Activated CD4-positive, alpha-beta T cell treated with anti-CD3 and anti-CD28 coated beads for 1 hour (primary cell): ENCODE measurements at places on chromosomes 1 and 21.

- no peak for DNase-seq
Measured at GRCh38 chr1:18776777-18777176, 82.7 kb downstream of the TAS1R2 start.

DNA sequence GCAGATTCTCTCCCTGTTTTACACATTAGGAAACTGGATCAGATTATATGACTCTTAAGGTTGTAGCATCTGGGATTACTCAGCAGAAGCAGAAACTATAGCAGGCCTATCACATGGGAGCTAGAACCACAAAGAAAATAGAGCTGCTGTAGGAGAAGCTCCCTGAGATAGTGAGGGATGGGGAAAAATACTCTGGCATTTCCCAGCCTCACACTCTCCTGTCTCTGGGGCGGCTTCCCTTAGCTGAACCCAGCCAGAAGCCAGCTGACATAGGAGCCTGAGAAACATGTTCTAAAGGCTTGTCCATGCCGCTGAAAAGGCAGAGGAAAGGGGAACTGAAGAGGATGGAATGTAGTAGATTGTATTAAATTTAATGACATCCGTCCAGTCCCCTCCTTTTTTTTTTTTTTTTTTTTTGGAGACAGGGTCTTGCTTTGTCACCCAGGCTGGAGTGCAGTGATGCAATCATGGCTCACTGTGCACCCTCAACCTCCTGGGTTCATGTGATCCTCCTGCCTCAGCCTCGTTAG, 76.8 kb upstream of the DNAJC6 start:
- DNase-seq = no peak

DNA sequence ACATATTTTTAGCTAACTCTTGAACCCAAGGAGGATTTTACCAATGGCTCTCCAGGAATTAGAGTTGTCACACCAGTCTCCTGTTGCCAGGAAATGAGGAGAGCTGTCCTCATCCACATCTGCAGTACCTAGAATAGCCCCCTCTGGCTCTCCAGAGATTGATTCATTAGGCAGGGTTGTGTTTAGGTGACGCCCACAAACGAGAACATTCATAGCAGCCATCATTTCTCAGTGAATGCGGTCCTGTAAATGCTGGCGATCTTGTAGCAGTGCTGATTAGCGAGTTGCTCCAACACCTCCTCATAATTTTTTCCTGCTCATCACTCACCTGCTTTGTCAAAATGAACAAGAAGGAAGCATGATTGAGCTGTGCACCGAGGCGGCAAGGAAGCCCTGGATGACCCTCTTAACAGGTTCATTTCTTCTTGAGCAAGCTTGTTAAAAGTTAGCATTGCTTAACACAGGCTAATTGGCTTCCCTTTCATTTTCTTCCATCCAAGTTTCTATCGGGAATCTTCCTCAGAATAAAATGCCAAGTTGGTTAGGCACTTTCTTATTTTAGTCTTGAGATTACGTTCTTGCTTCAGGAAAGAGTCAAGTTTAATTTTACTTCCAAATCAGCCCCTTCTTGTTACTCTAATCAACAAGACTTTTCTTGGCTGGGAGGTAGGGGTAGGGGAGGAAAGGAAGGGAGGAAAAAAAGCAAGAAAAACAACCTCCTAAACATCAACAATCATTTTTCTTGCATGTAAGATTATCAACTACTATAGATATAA, 16.5 kb upstream of the KLHDC8A start:
- DNase-seq = no peak

DNA sequence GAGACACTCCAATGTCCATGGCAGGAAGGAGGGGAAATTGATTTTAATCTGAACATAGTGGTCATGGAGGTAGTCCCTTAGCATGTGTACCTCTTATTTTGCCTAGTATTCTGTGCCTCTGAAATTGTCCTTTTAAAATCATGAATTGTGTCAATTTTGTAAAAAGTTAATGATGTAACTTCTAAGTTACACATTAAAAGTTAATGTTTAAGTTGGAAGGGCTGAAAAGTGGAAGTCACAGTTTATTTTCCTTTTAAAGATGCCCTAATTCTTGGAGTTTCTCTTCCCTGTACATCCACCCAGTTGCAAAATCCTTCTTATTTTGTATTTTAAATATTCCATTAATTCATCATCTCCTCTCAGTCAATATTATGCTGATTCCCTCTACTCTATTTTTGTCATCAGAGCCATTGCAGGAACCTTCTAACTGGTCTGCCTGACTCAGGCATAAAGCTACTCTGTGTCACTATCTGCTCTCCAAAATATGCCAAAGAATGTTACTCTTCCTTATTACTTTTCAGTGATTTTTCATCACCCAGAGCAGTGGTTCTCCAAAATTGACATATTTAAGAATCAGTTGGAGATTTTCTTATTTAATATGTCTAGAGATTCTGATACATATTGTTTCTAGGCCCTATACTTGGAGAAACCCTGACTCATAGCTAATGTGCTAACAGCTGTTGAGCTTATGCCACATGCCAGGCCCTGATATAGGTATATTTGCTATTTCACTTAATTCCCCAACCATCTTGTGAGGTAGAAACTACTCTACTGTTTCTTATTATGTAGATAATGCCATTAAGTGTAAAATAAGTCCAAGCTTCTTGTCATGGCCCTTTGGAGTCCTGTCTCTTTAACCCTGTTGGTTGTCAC, 5.1 kb downstream of the HOOK1 start:
- DNase-seq = no peak

DNA sequence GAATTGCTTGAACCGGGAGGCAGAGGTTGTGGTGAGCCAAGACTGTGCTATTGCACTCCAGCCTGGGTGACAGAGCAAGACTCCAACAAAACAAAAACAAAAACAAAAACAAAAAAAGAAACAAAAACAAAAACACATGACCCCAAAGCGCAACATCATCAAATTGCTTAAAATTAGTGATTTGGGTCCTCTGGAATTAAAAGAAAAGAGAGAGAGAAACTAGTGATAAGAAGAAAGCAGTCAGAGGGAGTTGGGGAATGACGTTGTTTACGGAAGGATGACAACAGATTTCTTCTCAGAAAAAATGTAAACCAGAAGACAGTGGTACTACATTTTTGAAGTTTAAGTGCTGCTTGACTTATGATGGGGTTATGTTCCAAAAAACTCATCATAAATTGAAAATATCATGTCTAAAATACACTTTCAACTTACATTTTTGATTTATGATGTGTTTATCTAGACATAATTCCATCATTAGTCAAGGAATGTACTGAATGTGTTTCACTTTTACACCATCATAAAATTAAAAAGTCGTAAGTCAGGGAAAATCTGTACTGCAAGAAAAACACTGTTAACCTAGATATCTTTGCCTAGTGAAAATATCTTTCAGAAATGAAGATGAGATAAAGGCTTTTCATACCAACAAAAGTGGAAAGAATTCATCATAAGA, 88.0 kb downstream of the MT1HL1 start:
- no peak for DNase-seq

DNA sequence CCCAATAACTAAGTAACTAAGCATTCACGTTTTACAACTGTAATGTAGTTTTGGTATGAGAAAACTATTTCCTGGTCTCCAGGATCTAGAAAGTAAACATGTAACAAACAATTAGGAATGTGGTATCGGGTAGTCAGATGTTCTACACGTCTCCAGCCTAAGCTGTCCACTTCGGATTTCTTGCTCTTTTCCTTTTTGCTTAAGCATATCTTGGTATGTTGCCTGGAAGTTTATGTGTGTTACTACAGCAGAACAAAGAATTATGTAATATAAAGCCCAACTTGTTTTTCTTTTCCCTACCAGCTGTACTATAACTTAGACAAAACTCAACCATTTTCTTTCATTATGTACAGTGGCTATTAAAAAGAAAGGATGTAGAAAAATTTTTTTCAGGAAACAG, 20.4 kb upstream of the WARS2 start:
- DNase-seq = no peak

GRCh38 chr1:115479055-115479482, 141.0 kb upstream of the NGF start:
- DNase-seq = no peak

DNA sequence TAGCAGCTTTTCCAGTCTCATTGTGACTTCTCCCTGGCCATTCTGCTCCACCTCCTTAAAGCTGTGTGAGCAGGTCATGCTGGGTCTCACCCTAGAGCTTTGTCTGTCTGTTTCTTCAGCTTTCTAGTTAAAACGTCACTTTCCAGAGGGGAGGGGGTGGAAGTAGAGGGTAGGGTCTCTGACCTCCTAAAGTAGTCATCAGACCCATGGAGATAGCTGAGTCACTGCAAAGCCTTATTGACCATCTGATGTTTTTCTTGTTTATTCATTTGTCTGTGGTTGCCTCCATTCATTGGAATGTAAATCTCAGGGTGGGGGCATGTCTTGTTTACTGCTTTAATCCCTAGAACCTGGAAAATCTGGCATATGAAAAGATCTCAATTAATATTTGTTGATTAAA, 52.7 kb downstream of the ELF3 start:
- no peak for DNase-seq

DNA sequence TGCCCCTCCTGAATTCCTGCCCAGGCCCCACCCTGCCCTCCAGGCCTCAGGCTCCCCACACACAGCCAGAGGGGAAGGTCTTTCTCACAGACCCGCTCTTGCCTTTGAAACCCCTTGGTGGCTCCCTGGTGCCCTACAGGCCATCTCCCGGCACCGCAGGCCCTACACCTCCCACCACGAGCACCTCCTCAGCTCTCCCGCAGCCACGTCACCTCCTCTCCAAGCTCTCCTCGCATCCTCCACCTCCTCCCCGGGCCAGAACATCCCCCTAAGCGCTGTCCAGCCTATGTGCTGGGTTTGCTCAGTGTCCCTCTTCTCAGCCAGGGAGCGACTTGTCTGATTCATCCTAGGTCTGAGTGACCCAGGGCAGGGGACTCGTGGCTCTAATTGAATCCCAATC, 66.4 kb downstream of the DMRTB1 start:
- no peak for DNase-seq

DNA sequence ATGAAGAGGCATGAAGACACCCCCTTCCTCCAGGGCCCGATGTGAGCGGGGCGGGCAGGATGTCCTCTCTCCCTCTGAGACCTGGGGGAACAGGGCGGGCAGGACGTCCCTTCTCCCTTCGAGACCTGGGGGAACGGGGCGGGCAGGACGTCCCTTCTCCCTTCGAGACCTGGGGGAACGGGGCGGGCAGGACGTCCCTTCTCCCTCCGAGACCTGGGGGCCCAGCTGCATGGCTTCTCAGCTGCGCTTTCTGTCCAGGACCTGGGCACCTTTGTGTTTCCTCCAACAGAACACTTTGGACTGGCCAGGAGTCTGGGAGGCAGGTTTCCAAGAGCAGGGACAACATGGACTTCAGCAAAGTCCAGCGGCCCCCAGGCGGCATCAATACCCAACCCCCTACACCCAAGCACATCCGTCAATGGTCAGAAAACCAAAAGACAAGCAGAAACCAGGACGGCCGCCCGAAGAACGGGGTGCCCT, 30.8 kb upstream of the ADARB1 start:
- no peak for DNase-seq

DNA sequence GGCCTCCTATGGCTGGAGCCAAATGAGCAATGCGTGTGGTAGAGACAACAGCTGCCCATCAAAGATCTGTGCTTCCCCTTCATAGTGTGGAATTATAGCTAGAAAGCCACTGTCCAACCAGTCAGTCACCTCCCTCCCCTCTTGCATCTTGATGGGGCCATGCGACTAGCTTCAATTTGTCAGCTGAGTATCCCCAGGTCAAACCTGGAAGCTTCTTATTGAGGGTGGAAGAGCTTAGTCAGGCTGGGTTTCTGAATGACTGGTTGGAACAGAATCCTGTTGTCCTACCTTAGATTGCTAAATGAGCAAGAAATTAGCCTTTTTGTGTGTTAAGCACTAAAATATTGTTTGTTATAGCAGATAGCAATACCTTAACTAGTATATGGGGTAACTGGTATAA, 625.4 kb downstream of the PTPRC start:
- no peak for DNase-seq

- no peak for DNase-seq
Measured at GRCh38 chr1:177849130-177849529, 120.7 kb downstream of the SEC16B start.

DNA sequence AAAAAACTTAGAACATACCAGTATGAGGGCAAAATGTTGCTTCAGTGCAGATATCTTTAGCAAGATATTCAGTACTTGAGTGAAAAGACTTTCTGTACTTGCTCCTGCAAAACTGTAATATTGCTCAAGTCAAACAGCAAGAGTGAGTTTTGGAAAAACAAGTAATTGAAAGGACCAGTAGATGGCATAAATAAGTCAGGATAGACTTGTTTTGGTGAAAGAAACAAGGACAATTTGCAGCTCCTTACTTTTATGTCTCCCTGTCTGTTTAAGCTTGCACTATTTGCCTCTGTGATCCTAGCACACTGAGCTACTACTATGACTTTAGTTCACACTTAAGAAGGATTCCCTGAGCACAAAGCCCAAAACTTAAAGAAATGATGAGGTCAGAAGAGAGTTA, 39.1 kb downstream of the IFI44 start:
- DNase-seq = no peak

DNA sequence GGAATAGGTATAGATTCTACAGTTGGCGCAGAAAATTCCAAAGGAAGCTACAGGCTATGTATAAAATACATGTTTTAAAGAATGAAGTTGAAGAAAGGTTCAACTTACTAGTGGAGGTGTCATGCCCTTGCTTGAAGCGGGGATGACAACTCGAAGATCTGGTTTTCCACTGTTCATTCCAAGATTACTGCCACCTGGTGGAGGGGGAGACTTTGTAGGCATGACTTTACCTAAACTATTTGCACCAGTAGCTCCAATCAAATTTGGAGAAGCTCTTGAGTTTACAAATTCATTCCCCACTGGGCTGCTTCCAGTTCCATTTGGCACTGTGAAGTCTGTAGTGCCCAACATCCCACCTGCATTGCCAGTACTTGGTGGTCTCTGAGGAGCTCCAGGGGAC, 81.7 kb downstream of the AXDND1 start:
- DNase-seq = no peak

- DNase-seq = no peak
Measured at GRCh38 chr1:234216116-234216703, 157.0 kb upstream of the COA6 start.

DNA sequence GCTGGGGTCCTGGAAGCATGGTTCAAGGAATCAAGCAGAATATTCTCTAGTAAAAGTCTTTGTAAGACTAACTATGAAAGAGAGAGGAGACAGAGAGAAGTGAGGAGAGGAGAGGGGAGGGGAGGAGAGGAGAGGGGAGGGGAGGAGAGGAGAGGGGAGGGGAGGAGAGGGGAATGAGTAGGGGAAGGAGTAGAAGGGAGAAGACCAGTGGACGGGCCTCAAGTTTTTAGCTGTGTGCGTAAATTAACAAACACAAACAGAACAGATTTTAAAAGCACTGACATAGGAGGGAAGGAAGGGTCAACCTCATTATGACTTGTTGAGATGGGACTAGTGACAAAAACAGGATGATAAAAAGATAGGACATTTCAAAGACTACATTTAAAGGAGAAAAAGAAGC, 62.8 kb downstream of the ST3GAL3 start:
- DNase-seq = no peak

GRCh38 chr1:182974506-182975191, 21.7 kb upstream of the SHCBP1L start:
- DNase-seq = no peak

- no peak for DNase-seq
Measured at GRCh38 chr1:47332779-47333577, 612 bp upstream of the CMPK1 start.

GRCh38 chr1:158025576-158026230, 32.3 kb downstream of the KIRREL1 start:
- no peak for DNase-seq

GRCh38 chr1:209743145-209743482, 12.7 kb upstream of the TRAF3IP3 start:
- DNase-seq = no peak

- no peak for DNase-seq
Measured at GRCh38 chr1:200041337-200042118, 14.0 kb downstream of the NR5A2 start.
